ENCODE measurements at places on chromosomes 12 and 14.

GRCh38 chr14:105484069-105484996 is 2.4 kb upstream of the CRIP1 start:
- no peak for DNase-seq

- no peak for DNase-seq
These were observed 105.1 kb upstream of the TMEM260 start for GRCh38 chr14:56474419-56475022.

DNA sequence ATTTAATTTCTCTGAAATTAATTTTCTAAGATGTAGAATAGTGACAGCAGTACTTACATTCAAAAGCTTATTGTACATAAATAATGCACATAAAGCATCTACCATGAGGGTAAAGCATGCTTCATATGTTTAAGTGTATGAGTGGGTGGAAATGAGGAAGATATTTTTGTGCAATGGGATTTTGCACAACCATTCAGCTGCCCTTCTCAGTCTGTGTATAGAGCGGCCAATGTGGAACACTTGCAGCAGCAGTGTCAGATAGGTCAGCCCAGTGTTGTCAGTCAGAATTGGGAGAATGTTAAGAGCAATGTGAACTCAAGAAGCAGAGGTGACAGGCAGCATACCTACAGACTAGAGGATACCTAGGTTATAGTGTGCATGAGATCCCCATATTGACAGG is 72.5 kb upstream of the ATP2B1 start:
- DNase-seq: no peak

- DNase-seq: no peak
These were observed 70.5 kb downstream of the BCL11B start for GRCh38 chr14:99201351-99202073.

DNA sequence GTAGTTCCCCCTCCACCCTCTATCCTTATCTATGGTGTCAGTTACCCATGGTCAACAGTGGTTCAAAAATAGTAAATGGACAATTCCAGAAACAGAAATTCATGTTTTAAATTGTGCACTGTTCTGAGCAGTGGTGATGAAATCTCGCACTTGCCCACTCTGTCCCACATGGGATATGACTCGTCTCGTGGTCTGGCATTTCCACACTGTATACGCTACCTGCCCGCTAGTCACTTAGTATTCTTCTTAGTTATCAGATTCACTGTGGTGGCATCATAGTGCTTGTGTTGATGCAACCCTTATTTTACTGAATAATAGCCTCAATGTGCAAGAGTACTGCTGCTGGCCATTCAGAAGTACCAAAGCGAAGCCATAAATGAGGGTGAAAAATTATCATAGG is 507.0 kb downstream of the SNAPC1 start:
- DNase-seq: no peak

DNA sequence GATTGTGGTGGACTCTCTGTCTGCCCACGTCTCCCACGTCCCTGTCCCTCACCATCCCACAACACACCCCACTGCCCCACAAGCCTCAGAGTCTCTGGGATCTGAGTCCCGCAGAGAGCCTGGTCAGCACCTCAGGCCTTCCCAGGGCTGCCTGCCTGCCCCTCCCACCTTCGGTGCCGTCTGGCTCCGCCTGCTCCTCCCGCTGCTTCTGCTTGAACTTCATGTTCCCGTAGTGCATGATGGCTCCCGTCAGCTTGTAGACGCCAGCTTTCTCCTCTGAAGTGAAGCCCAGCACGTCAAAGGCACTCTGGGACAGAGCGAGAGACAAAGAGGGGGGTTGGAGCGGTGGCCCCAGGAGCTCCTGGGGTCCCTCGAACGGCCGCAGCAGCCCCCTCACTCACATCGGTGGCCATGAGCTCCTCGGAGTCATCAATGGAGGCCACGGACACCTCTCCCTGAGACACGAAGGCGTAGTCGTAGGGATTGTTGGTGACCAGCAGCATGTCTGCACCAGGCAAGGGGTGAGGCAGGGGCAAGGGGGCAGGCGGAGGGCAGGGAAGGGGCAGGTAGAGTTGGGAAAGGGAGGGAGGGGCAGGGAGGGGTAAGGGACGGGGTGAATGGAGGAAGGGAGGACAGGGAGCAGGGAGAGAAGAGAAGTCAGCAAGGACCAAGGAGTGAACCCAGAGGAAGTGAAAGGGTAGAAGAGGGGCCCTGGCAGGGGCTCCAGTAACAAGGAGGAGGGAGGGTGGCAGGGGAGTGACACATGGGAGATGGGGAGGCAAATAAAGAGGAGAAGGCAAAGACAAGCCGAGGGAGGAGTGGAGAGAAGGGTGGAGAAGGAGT is 5.6 kb downstream of the MYH6 start:
- DNase-seq: no peak

- DNase-seq: no peak
These were observed 217.7 kb downstream of the PHETA1 start for GRCh38 chr12:111150921-111151840.

DNA sequence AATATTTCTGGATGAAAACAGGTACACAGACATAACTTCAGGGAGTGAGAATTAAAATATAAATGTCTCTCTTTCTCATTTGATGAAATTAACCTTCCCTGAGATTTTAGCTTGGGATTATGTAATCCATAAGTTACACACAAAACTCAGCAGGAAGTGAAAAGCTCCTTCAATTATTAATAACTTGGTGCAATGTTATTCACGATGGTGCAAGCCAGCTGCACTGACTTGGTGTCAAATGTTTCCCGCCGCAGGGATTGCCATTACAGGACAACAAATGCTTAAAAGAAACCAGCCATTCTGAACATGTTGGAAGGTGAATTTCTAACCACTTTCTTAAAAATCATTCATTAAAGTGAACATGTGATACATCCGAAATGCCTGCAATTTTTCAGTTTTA is 250.4 kb downstream of the FOXN3 start:
- DNase-seq: no peak

DNA sequence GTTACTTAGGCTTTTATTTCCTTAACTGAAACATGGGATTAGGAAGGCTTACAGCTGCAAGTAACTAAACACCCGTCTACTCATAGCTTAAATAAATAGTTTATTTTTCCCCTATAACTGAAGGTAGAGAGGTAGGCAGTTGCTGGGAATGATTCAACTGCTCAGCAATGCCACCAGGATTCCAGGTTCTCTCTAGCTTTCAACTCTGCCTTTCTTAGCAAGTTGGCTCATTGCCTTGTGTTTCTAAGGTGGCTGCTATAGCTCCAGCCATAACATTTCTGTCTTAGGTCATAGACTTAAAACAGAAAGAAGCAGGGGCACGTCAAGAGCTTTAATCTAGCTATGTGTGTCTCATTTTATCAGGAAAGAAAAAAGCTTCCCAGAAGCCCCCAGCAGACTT is 103.7 kb upstream of the MDM1 start:
- DNase-seq: no peak

DNA sequence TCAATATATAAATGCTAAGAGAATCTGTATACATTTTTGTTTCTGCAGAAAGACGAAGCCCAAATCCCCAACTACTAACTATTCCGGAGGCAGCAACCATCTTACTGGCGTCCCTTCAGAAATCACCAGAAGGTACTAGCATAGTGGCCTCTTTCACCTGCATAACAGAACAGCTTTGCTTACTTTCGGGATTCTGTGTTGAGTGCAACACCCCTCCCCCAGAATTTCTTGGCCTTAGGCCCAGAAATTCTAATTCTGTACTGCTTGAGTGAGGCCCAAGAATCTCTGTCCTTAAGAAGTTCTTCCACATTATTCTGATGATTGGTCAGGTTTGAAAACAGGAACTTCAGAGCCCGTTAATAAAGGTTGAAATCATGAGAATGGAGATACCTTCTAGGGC is 2.9 kb downstream of the SPX start:
- no peak for DNase-seq

DNA sequence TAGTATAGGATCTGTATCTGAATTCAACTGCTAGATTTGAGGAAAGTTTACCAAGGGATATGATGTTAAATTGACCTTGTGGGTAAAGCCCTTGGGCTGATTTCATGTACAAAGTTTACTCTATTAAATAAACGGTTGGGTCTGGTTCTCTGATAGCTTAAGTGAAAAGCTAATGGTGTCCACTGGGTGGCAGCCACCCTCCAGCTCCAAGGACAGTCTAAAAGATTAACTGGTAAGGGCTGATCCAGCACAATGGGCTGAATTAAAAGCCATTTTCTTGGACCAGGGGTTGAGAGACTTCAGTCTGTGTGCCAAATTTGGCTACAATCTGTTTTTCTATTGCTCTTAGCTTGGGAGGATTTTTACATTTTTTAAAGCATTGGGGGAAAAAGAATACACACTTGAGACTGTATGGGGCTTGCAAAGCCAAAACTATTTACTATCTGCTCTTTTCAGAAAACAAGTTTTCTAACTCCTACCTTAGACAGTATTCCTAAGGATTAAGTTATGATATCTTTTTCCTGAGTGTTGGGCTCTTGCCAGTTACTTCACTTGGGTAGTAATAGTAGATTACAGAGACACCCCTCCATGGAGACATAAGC is 116.5 kb downstream of the GPHN start:
- DNase-seq: peak; percentile 25

DNA sequence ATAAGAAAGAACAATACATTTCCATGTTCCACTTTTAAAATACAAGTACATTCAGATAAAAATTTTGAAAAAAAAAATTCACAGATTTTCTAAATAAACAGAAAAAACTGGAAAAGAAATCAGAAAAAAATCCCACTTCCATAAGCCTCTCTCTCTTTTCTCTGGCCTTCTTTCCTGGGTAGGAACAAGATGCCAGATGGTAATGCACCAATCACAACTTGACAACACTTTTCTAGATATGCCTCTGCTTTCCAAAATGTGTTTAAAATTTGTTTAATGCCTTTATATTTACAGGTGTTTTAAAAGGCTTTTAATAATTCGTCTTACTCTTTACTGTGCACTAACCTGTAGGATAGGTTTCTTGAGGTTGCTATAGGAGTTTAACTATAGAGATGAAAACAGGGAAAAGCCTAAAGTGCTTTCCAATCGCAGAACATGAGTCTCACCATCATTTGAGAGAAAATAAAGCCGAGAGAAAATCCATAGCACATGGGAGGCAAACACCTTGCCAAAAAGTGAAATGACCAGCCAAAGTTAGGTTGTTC is 74.2 kb downstream of the TMTC1 start:
- no peak for DNase-seq

- no peak for DNase-seq
These were observed 143.4 kb downstream of the SLC8A3 start for GRCh38 chr14:70045310-70045709.

- DNase-seq: no peak
These were observed 34.4 kb upstream of the EPS8 start for GRCh38 chr12:15823360-15824128.

GRCh38 chr14:80055667-80056496 is 155.4 kb downstream of the DIO2 start:
- peak; percentile 0 for DNase-seq

DNA sequence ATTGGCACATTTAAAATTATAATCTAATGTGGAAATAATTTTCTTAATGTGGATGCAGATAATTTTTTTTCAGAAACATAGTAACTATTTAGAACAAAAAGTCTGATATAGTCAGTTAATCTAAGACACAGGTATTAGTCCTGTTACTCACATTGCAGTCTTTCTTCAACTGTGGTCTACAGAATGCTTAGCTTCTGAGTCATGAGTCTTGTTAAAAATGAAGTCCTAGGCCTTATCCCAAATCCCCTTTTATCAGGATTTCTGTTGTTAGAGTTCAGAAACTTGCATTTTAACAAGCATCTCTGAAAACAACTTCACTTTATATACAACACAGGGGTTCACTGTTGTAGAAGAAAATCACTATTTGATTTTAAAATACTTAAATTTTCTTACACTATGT is 112.2 kb downstream of the SLC16A7 start:
- no peak for DNase-seq

- DNase-seq: no peak
These were observed 10.9 kb upstream of the TESC start for GRCh38 chr12:117109943-117110635.

DNA sequence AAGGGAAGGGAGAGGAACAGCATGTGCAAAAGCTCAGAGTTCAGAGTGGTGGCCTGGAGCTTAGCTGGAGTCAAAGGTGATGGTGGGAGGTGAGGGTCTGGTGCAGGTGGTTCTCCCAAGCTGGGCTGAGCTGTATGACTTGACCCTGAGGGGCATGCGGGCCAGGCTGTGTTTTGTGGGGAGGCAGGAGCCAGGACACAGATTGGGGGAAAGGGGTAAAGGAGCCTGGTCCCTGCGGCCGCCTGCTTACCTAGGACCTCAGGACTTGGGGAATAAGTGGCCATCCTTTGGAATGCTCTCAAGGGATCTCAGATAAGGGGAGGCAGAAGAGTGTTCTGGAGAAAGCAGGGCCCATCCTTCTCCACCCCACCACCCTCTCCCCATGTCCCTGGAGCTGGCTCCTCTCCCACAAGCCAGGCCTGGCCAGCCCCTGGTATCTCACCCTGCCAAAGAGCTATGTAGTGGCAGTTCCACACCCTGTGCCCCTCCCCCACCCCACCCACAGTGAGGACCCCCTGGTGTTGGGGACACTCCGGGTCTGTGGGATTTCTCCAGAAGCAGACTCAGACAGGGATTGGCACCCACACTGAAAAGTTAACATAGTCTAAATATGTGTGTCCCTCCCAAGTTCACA is 19.9 kb upstream of the CEP170B start:
- DNase-seq: no peak

DNA sequence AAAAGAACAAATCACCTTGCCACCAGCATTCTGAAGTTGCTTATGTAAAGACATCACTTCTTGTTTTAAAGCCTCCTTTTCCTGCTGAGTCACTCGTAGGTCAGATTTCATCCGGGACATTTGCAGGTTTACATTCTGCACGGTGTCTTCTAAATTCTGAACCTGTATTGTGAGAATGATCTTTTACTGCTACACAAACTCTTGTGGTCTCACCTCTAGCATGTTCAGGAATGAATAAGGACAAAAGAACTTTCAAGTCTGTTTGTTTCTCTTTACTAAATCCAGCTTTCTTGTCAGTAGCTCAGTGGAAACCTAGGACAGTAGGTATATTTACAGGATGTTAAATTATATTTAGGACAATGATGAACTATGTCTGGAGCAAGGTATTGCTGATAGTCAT is 73.5 kb upstream of the SAV1 start:
- DNase-seq: no peak

GRCh38 chr12:132341318-132342050 is 12.1 kb upstream of the GALNT9 start:
- DNase-seq: no peak

GRCh38 chr14:77375973-77376770 is 722 bp downstream of the TMED8 start:
- peak; percentile 31 for DNase-seq

DNA sequence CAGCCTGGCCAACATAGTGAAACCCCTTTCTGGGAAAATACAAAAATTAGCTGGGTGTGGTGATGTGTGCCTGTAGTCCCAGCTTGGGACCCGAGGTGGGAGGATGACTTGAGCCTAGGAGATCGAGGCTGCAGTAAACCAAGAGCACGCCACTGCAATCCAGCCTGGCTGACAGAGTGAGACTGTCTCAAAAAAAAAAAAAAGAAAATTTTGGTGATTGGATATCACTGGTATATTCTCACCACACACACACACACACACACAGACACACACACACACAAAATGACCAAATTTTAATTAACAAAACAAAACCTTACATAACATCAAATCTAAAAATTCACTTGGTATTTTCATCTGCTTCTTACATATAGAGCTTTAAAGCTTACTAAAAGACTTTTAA is 3.4 kb upstream of the FAM177A1 start:
- no peak for DNase-seq

- peak; percentile 10 for DNase-seq
These were observed 2.5 kb downstream of the ANG start for GRCh38 chr14:20690848-20691640.

- no peak for DNase-seq
These were observed 68.5 kb downstream of the SPPL3 start for GRCh38 chr12:120835657-120836056.

- no peak for DNase-seq
These were observed 6.3 kb downstream of the STYK1 start for GRCh38 chr12:10667581-10667980.

- no peak for DNase-seq
These were observed 31.6 kb upstream of the AMIGO2 start for GRCh38 chr12:47111392-47111778.
